ENCODE measurements at places on chromosomes 11 and 22.

- DNase-seq, result no peak
Observed at GRCh38 chr11:10594407-10594806, 25.9 kb upstream of the LYVE1 start.

- DNase-seq, result no peak
Observed at GRCh38 chr22:48099251-48099650, 1336.8 kb downstream of the TBC1D22A start.

GRCh38 chr22:31983911-31984656 is 39.7 kb downstream of the YWHAH start:
- DNase-seq, result no peak

GRCh38 chr11:112785149-112785548 is 176.1 kb upstream of the NCAM1 start:
- peak; percentile 53 for DNase-seq

GRCh38 chr22:19853879-19854777 is 546 bp downstream of the GNB1L start:
- no peak for DNase-seq

GRCh38 chr11:72014761-72015320 is 16.1 kb downstream of the IL18BP start:
- no peak for DNase-seq

DNA sequence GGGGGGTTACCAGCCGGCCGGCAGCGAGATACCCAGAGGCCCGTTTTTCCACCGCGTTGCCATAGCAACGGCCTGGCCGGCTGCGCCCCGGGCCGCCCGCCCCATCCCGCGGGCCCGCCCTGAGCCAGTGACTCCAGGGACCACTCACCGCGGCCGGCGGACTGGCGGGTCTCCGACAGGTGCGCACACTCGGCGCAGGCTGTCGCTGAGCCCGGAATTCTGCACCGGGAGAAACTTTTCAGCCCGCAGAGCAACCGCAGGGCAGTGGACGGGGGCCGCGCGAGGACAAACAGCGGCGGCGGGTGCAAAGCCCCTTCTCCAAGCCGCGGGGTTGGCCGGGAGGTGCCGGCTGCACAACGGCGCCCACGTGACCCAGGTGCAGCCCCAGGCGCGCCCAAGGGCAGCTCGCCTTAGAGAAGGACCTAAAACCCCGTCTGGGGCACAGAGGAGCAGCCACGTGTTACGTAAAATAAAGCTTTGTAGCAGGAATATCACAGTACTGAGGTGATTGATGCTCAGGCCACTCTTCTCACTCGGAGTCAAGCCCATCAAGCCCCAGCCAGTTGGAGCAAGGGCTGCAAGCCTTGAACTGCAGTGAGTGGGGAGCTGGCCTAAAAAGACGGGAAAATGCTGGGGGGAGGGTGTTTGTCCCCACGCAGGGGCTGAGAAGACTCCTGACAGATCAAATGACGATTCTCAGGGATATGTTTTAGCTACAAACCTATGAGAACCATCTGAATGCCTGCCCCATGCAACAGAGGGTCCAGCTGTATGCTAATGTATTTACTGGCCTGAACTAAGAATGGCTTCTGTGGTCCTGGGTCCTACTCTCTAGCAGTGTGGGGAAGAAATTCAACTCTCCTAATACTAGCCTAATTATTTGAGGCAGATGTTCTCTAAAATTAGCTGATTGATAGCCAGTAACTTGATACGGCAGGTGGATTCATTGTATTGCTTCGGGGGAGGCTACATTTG is at the start of gene STK33:
Gene STK33 (minus strand): TSS at position 294 of the 975 bp plus-strand sequence. CDS start 119,323 bp downstream, outside the sequence.
- DNase-seq, result no peak

DNA sequence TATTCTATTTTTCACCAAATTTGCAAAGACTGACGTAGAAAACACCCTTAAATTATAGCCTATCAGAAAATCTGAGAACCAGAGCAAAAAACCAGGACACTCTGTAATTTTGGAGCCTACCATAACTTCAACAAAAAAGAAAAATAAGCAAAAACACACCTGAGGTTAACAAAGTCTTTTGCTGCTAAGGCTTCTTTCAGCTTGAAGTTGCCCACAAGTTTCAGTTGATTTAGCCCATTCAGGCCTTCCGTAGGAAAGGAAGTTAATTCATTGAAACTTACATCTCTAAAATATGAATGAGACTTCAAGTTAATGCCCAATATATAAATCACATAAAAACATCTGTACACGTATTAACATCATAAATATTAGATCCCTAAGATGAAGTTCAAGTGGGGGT is 10.4 kb upstream of the CCDC34 start:
- DNase-seq, result no peak

GRCh38 chr11:11260903-11261302 is 92.1 kb downstream of the CSNK2A3 start:
- DNase-seq, result no peak

- DNase-seq, result no peak
Observed at GRCh38 chr11:6674862-6675261, 8.3 kb downstream of the MRPL17 start.

DNA sequence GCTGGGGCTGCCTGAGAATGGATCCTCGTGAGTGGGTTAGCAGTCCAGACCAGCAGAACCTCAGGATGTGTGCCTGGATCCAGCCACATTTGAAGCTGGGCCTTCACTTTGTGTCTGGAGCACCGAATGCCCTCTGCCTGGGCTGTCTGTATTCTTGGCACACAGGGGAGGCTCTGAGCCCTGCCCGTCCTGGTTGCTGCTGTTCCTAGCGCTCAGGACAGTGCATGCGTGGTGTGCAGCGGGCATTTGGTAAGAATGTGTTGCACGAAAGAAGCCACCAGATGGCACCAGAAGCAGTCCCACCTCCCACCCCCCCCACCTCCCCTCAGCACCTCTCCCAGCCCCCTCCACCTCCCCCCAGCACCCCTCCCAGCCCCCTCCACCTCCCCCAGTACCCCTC is 4.1 kb upstream of the MAPK11 start:
- no peak for DNase-seq

DNA sequence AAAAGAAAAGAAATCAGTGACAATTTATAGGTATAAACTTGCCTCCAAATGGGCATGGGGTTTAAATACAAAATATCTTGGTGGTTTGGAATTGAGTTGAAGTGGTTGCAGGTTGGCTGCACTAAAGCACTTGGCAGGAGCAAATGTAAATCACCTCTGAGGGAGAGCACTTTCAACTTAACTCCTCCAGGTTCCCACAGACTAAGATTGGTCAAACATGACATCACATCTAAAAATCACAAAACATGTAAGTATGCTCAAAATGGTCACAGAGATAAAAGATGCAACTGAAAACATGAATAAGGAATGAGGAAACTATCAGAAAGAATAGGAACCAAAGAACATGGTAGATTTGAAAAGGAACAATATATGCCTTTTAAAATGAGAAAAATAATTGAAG is 12.3 kb upstream of the SHANK3 start:
- no peak for DNase-seq

DNA sequence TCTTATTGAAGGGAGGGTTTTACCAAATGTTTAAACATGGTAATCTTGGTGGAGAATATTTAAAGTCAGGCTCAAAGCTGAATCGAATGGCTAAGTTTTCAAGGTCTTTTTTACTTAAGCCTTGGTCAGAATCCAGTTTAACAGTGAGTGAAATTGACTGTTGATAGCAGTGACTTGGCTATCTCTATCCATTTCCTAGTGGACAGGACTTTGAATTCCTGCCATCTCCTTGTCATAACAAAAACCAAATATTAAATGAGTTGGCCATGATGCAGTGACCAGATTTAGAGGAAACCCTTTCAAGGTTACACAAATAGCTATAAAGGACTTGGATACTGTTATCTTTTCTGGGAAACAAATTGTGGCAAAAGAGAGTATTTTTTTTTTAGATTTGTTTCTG is 92.0 kb downstream of the JRKL start:
- no peak for DNase-seq

DNA sequence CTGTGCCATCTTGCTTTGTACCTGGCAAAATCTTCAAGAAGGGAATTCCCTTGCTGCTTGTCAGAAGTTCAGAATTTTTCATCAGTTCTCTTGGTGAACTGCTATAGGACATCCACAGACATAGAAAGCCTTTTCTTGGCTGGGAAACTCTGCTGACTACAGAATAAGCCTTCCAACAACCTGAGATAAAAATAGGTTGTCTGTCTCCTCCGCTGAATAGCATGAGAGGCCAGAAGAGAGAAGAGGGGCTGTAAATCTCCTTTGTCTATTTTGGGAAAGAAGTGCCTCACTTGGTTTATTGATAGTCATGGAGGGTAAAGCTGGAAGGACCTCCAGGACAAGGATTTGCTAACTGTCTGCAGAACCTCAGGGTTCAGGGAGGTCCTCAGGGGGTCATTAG is 48.2 kb downstream of the C11orf91 start:
- DNase-seq, result no peak

DNA sequence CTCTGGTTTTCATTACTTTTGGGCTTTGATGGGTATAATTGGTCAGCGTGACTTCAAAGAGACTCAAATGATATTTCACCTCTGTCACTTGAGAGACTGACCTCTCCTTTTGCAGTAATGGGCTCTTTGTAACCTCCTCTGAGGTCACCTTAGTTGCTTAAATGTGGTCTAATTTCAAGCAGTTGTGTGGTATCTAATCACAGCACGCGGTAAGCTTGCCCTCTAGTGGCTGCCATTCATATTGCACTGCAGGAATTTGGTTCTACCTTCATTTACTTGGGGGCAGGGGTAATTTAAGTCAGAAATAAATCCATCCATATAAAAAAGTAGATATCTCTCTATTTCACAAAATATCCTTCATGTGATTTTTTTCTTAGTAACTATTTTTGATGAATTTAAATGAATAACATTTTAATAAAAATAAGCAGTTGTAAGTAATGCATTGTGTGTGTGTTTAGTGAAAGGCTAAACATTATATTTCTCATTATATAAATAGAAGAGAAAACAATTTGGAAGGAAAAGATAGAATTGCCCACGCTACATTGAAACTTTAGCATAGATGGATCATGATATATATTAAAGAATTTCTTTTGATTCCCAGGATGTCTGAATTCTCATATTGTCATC is 55.0 kb upstream of the ANO3 start:
- no peak for DNase-seq
